Urinary bladder (tissue), 4 donors: ENCODE measurements at places on chromosomes 2 and 18. TPM values are rescaled to one million over a fixed set of nuclear protein-coding genes. Genes with fewer than 3 reads are reported as not detected.

The C2orf15 gene
- total RNA-seq = 1.5 TPM

The FKBP1B gene
- 5.1 TPM for total RNA-seq

The TGFA gene
- total RNA-seq = 4.1 TPM

The RUFY4 gene
- not detected for total RNA-seq

The INPP4A gene
- total RNA-seq = 32.6 TPM

The POTEI gene
- 0.05 TPM for total RNA-seq

The SAG gene
- total RNA-seq = not detected

DNA sequence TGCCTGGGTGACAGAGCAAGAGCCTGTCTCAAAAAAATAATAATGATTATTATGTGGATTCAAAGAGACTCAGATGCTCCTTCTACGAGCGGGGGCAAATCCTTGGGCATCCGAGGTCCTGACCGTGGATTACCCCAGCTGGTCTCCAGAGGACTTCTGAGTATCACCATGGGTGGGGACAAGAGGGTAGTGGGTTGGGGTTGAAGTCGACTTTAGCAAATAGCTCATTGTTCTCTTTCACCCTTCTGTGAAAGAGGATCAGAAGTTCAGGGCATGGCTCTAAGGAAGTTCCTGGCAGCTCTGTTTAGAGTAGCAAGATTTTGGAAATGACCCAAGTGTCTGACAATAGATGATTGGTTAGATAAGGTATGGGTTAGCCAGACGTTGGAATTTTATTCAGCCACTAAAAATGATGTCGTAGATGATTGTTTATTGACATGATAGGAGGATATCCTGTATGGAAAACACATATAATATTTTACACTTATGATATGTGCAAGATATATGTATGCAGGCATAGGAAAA, 59.0 kb upstream of the SPRED2 start:
- no peak for DNase-seq

DNA sequence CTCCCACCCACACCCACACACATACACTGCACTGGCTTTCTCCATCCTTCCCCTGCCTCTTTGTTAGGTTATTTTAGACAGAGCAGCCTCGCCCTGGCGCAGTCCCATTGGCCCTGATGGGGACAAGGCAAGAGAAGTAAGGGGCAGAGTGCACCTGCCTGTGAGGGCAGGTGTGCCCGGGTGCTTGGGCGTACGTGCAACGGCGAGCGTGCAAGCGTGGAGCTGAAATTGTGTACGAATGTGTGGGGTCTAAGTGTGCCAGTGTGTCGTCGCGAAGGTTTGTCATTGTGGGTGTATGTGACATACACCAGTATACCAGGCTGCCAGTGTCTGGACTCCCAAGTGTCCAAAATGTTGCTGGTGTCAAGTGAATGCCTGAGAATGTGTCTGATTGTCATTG, 544 bp downstream of the LRATD1 start:
- DNase-seq = no peak

GRCh38 chr2:28276076-28276618, 116.5 kb upstream of the FOSL2 start:
- peak; percentile 60 for DNase-seq

DNA sequence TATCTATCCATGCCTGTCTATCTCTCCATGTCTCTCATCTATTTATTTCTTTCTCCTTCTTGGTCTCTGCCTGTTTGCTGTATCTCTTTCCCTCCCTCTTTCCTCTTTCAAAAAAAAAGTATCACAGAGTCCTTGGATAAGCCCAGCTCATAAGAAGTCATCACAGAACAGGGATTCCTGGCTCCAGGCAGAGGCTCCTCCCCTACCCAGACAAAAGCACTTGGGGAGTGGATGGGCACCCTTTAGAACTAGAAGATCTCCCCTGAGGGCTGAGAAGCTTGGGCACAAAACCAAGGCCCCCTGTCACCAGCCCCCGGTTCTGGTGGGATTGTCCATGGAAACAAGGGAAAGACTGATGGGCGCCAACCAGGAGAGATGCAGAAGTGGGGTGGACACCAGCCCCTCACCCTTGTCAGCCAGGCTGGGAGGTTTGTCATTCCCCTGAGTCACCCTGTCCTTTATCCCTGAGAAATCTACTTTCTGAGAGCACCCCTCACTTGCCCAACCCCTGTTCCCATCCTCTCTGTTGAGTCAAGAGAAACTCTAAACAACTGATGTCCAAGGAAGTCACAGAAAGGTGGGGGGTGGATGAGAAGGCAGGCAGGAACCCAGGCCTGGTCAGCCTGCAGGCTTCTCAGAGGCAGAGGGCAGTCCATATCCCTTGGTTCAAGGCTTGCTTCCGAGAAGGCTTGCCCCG, 127.1 kb downstream of the TNS1 start:
- DNase-seq = no peak

DNA sequence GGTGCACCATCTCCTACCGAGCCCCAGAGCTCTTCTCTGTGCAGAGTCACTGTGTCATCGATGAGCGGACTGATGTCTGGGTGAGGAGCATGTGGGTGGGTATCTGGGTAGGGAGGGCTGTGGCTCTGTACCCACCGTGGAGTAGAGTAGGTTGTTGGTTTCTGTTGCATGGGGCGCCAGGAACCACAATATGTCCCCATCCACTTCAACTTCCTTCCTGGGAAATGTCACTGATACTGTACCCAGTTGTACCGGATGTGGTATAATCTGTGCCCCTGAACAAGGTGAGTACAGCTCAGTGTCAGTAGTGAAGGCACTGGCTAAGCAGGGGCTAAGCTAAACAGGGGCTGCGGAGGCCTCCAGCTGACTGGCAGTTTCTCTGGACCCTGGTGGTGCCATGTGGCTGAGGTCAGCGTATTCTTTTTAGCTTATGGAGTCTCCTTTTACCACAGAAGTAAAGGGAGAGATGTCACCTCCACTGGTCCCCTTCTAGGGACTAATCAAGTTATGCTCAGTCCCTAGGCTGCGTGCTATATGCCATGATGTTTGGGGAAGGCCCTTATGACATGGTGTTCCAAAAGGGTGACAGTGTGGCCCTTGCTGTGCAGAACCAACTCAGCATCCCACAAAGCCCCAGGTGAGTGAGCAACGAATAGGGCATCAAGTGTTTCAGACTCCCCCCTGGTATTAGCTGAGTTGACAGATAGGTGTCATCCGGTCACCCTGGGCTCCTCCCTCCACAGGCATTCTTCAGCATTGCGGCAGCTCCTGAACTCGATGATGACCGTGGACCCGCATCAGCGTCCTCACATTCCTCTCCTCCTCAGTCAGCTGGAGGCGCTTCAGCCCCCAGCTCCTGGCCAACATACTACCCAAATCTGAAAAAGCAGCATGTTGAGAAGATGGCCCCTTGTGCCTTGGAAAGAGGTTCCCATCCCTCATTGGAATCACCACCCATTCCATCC, 2.7 kb downstream of the STK16 start:
- no peak for DNase-seq

- DNase-seq = no peak
Observed at GRCh38 chr18:27378431-27379095, 193.5 kb upstream of the CHST9 start.

DNA sequence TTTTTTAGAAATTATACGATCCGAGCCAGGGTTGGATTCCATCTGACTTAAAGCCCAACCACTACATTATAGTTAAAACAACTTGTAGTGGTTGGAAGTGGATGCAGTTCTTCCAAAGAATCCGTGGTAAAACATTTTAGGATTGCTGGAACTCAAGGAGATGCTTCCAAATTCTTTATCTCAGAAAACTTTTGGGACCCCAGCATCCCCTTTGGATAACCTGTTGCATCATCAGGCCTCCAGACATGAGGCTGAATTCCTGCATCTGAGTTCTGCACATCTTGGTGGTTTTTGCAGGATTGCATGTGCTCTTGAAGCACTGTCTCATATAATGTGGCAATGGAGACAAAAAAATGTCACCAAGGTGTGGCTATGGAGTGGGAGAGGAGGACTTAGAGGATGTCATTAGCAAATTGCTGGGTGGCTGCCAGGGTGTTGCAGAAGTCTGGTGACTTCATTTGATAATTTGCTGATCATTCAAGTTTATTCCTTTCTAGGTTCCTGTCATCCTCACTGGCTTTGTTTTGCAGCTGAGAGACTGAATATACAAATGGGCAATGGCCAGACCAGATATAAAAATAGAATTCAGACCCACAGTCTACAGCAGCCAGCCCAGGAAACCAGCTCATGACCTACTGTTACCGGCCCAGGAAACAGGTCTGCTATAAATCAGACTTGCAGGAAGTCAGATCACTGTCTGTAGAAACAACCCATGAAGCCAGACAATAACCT, 207.7 kb downstream of the BCL2 start:
- no peak for DNase-seq

GRCh38 chr2:133484784-133485183, 83.5 kb downstream of the NCKAP5 start:
- no peak for DNase-seq

- no peak for DNase-seq
Observed at GRCh38 chr2:105812180-105813044, 67.7 kb downstream of the NCK2 start.

GRCh38 chr2:17231394-17231965, 286.8 kb downstream of the RAD51AP2 start:
- DNase-seq = no peak

- DNase-seq = no peak
Observed at GRCh38 chr2:45883603-45884000, 232.1 kb downstream of the PRKCE start.

GRCh38 chr2:127072970-127073369, 34.0 kb downstream of the BIN1 start:
- DNase-seq = no peak

- DNase-seq = no peak
Observed at GRCh38 chr2:104872866-104873688, 19.2 kb downstream of the POU3F3 start.

DNA sequence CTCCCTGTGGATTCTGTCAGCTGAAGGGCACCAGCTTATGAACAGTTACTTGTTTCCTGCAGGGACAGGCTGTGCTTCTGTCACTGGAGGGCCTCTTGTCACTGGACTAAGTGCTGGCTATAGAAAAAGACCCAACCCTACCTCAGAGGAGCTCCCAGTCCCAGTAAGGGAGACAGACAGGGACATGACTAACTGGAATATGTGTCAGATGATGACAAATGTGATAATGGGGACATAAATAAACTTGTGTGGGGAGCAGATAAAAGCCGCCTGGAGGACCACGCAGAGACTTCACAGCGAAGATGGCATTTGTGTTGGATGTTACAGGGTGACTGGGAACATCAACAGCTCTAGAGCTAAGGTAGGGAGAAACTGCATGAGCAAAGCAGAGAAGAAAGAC, 95.0 kb downstream of the MAPRE2 start:
- no peak for DNase-seq
